HTR-8/SVneo (cell line): ENCODE measurements at places on chromosomes 4 and X.

DNA sequence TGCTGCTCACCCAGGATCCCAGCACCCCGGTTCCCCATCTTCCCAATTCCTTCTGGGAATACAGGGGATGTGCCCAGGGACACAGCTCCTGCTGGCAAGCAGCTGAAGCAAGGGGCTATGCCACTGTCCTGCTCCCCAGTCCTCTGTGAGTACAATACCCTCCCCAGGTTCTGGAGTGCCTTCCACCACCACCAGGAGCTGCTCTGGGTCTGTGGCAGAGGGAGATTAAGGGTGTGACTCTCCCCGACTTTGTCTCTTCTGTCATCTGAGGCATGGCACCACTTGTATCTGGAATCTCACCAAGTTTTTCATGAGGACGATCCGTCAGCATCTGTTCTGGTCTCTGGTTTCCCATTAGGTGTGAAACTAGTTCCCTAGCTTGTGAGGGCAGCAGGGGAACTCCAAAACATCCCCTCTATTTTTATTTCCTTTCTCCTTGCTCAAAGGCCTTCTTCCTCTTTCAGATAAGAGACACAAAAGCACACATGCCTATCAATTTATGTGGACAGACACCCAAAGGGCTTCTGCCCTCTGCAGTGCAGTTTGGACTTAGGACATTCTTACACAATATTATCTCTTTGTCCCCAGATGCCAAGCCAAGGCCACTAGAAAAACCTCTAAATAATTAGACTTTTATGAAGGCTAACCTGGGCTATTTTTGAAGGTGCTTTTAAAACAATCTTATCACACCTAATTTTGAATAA is 26.8 kb downstream of the MGST2 start:
- no peak for DNase-seq

GRCh38 chr4:126414741-126415140 is 1100.0 kb downstream of the FAT4 start:
- DNase-seq, result no peak

- DNase-seq, result no peak
Observed at GRCh38 chr4:78710536-78710935, 65.6 kb upstream of the BMP2K start.

DNA sequence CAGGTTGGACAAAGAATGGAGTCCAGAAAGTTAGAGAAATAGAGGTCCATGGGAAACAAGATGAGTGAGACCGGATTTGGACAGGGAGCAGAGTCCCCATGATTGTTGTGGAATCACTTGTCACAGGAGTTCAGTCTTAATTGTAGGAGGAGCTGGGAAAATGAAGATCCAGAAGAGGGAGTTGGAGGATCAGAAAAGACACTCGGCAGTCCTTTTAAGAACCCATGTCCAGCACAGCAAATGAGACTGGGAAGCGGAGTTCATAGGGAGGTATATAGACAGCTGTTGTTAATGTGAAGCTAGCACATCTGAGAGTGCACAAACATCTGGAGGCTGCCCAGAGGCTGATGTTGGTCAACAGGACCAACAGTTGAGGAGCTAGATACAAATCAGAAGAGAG is 111.4 kb upstream of the RXFP1 start:
- peak; percentile 18 for DNase-seq

DNA sequence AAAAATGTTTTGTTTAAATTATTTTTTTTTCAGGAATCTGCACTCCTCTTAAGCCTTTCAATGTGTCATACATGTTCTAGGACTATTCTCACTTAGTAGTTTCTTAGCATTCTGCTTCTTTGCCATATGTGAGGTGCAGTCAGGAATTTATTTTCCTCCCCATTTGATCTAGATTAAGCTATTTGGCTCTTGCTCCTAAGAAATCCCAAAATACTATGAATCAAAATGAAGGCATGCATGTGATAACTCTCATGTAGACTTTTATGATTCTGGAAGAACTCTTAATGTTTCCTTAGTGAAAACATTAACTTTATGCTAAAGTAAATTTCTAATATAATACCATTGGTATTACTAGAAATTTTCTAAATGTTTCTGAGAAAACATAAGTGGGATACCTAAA is 664.5 kb downstream of the RAPGEF2 start:
- DNase-seq, result no peak

DNA sequence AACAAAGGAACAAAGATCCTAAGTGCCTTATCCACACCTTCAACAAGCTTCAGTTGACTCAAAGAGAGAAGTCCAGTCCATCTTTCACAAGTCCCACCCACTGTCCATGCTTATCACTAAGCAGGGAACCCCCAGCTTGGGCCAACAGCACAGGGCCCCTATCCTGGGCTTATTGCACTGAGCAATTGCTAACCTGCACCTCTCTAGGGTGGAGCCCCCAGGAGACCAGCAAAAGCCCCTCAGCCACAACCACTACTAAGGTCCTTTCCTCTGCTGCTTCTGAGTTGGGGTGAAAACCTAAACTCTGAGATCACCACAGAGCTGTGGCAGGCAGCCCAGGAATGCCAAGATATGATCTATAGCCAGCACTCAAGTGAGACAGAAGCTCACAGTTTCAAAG is 96.7 kb upstream of the PBDC1 start:
- no peak for DNase-seq

DNA sequence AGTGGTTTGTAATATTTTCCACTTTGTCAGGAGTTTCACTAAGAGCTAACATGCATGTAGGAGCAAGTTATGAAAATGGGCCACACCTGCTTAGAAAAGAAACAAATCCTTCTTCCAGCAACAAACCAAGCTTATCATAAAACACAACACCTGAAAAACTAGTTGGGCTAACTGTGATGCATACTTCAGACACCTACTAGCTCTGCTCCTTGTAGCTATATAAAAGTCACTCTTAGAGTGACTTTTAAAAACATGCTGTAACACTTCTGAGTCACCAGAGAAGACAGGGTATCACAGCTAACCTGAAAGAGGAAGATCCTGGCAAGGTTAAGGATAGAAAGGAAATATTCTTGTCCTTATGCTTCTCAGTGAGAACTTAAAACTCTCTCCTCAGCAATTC is 3.6 kb upstream of the SLAIN2 start:
- no peak for DNase-seq

DNA sequence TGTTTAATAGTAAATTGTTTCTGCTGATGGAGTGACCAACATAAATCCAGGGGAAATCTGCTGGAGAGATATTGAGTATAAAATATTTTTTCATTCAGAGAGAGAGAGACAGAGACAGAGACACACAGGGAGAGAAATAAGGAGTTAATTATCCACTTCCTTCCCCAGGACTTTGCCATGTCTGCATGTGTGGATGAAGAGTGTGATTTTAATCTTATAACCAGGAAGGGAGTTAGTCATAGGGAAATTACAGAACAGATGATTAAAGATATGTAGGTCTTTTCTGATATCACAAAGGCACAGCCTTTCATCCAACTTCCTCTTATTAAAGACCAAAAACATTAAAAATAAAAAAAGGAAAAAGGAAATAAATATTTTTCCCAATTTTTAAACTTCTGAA is 526.3 kb downstream of the SPRY1 start:
- DNase-seq, result no peak

- no peak for DNase-seq
Observed at GRCh38 chr4:110484767-110485166, 8.8 kb downstream of the ENPEP start.

DNA sequence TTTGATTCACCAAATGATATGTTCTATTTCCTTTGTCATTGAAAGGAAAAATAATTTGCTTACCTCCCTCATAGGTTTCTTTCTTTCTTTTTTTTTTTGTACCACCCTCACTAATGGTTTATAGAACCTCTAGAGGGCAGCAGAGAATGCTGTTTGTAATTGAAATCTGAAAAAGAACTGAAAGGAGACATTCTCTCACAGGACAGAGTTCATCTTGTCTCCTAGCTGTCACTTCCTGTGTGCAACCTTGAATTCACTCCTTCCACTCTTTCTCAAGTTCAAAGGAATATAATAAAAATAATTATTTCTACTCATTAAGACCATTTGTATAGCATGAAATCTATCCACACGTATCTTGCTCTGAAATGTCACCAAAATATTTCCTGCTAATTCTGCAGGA is 51.0 kb downstream of the GUCY1B1 start:
- peak; percentile 48 for DNase-seq

DNA sequence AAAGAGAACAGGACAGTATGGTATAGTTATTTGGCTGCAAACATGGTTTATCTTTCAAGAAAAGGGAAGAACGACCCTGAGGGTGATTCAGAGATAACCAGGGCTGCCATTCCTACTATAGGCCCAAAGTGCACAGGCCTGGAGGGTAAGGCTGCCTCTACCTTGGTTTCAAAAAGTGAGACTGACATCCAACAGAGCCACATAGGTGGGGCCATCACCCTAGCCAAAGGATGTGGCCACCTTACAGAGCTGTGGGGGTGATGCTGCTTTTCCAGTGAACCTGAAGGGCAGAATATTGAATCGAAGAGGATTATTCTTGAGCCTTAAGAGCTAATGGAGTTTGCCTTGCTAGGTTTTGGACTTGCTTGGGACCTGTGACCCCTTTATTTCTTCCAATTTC is 15.7 kb downstream of the SH2D1A start:
- no peak for DNase-seq

GRCh38 chrX:139798701-139799100 is 90.7 kb upstream of the MCF2 start:
- DNase-seq, result no peak

DNA sequence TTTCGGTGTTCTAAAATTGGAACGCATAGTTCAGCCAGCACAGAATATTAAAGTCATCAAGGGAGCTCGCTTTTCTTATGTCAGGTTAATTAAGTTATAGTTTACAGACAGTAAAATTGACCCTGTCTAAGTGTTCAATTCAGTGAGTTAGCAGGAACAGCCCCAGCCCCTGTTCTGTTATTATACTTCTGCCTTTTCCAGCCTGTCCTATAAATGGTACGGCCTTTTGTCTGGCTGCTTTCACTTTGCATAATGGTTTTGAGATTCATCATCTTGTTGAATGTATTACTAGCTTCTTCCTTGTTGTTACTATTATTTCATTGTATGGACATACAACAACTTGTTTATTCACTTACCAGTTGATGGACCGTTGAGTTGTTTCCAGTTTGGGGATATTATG is 9.5 kb downstream of the CXCL13 start:
- DNase-seq, result no peak

GRCh38 chrX:16457239-16457638 is 192.7 kb upstream of the S100G start:
- DNase-seq, result no peak

- peak; percentile 57 for DNase-seq
Observed at GRCh38 chr4:139176302-139177048, 543 bp downstream of the ELF2 start.
